ENCODE measurements at places on chromosomes 2 and 18.

- peak; percentile 16 for DNase-seq
These were observed 540.1 kb downstream of the NRXN1 start for GRCh38 chr2:50491541-50492476.

DNA sequence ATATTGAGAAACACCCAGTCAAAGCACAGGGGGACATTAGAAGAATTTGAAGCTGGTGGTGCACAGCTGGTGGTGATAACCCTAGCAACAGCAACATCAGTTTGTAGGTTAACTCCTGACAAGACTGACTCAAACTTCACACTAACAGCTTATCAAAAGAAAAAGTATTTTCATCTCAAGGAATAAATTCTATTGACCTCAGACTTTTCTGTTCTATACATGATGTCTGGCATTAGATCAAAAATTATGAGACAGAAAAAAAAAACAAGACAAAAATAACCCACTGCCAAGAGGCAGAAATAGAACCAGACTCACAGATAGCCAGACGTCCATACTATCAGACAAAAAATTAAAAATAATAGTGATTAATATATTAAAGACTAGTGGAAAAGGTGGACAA is 126.1 kb downstream of the COL6A3 start:
- DNase-seq = no peak

DNA sequence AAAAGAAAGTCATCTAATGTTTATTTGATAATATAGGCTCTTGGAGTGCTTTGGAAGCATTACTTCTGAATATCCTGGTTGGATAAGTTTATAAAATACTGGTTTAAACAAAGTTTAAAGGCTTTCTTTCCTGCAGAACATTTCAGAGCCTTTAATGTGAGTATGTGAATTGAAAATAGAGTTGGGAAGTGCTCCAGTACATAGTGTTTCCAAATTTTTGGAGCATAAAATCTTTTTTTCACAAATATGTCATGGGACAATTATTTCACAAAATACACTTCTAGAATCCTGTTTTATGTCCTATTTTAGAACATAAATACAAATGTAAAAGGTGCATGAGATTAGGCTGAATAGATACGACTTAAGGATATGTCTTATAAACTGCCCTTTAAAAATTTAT is 158.9 kb upstream of the HNRNPA3 start:
- DNase-seq = no peak

DNA sequence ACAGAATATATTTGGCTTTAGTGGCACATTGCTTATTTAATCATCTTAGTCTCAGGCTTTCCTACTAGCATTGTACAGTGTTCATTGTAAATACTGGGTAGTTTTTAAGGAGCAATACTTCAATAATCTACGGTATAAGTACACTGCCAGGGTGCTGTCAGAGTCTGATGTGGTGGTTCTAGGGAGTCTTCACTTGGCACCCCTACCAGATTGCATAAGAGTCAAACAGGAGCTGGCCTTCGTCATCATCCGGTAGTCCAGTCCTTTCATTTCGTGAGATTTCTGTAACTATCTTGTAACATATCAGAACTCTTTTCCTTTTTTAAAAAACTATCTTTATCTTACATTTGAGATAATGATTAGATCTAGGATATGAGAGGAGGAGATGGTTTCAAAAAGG is 91.1 kb downstream of the ZNF532 start:
- DNase-seq = no peak

- no peak for DNase-seq
These were observed 640.2 kb downstream of the STK39 start for GRCh38 chr2:167607211-167607610.

DNA sequence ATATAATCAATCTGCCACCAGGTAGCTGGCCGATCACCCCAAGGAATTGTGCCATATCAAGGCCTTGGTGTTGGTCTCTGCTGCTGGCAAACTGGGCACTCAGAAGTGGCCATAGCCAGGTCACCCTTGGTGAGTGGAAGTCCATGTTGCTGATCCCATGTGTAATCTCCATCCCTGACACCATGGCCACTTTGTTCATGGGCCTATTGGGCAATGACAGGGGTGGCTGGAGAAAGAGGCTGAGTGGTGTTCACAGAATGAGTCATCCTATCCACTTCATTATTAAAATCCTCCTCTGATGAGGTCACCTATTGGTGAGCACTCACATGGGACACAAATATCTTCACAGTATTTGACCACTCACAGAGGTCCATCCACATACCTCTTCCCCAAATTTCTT is 26.7 kb upstream of the CD226 start:
- DNase-seq = no peak

DNA sequence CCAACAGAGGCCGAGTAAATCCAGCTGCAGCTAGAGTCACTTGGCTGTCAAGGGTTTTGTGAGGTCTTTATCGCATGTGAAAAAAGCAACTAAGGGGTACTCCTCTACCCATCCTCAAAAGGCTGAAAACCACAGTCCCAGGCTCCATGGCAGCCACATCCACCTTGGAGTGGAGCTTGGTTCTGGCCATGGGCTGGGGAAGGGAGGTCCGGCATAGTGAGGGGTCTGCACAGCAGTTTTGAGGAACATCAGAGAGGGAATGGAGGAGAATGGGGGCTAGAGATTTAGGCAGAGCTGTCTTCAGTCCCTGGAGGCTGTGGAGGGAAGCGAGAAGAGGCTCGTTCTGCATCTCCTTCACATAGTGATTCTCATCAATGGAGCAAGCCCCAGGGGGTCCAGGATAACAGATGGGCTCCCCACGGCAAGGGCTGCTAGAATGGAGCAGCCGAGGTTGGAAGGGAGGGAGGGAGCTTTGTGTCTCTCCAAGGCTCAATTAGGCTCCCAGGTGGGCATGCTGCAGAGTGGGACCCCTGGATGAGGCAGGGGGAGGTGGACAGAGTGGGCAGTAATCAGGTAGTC is 21.0 kb downstream of the MROH2A start:
- DNase-seq = no peak

GRCh38 chr2:135451966-135452365 is 79.1 kb downstream of the ZRANB3 start:
- DNase-seq = no peak

DNA sequence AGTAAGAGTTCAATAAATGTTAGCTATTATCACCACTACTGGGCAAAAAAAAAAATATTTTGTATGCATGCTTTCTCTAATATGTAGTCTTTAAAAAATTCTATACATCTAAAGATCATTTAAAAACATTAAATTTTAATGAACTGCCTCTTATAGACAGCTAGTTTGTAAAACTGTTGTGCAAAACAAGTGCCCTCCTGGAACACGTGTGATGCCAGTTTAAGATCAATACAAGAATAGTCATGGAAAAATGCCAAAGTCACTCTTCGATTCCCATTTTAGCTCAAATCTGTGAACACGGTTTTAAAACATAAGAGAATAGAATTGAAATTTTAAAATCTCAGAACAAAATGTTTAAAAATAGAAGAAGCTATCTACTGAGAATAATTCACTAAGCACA is 242.5 kb upstream of the SMAD7 start:
- DNase-seq = no peak

DNA sequence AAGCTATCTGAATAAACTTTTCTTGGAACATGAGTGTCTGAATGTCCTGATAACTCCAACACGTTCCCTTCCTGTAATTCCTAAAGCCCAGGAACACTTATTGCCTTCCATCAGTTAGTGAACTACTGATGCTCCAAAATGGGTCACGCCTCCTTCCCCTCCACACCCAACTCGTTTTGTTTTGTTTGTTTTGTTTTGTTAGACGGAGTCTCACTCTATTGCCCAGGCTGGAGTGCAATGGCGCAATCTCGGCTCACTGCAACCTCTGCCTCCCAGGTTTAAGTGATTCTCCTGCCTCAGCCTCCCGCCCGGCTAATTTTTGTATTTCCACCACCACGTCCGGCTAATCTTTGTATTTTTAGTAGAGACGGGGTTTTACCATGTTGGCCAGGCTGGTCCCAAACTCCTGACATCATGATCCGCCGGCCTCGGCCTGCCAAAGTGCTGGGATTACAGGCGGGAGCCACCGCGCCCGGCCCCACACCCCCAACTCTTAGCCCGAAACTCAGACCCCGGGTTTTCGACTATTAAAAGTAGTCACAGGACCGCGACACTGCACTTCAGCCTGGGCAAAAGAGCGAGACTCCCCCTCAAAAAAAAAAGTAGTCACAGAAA is 774 bp downstream of the IER3IP1 start:
- no peak for DNase-seq

GRCh38 chr2:189506514-189506976 is 65.3 kb downstream of the WDR75 start:
- DNase-seq = no peak

- DNase-seq = no peak
These were observed 96.5 kb downstream of the XIRP2 start for GRCh38 chr2:166984797-166985196.

- no peak for DNase-seq
These were observed 78.1 kb downstream of the PIEZO2 start for GRCh38 chr18:11071300-11071699.

DNA sequence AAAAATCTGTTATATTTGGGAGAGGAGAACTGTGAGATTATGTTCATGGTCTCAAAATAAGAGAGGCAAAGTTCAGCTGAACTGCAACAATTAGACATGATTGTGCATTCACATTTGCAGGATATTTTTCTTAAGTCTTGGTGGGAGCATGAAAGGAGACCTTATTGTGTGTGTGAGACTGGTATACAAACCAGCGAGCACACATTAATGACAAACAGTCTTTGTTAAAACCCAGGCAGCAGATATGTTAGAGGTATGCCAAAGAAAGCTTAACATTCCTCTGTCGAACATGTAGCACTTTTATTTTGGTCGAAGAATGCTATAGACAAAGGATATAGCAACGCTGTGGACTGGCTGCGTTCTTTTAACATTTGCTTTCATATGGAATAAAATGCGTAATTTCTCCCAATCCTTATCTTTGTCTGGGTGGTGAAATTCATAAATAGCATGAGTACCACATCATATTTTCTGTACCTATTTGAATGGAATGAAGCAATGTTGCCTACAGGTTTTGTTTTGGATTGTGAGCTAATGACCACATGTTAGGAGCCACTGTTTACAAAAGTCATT is 88.4 kb downstream of the ICOS start:
- no peak for DNase-seq

- DNase-seq = no peak
These were observed 14.0 kb downstream of the PXDN start for GRCh38 chr2:1730015-1730927.

DNA sequence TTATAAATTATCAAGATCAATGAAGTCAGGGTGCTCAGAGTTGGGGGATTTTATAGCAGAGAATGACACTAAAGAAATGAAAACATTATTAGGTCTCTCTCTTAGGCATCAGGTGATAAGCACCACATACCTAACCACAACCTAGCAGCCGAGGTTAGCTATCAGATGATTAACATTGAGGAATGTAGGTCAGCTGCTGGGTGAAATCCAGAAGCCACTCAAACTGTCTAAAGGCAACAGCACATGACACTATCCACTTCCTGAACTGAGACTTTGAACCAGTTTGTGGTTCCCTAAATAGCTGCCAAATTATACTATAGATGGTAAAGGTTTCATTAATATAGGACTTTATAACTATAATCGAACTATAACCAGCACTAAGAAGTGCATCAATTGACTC is 4.7 kb downstream of the EPG5 start:
- DNase-seq = peak; percentile 80

DNA sequence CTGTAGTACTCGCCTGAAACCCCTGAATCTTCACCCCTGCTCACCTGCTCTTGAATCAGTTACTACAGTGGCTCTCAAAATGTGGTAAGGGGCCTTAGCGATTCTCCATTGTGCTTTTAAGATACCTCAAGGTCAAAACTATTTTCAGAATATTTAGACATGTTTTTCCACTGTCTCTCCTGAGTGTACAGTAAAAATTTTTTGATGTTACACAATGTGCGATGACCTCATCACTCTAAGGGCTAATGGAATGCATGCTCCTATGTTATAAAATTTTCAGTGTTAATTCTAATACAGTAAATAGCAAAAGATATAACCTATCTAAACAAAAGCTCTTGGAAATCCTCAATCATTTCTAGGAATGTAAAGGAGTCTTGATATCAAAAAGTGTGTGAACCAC is 336.9 kb upstream of the PKDCC start:
- no peak for DNase-seq

- DNase-seq = no peak
These were observed 85.7 kb upstream of the RBBP8 start for GRCh38 chr18:22847392-22847791.

- no peak for DNase-seq
These were observed 31.1 kb downstream of the UGP2 start for GRCh38 chr2:63872571-63873328.

GRCh38 chr2:111710085-111710484 is 173.9 kb downstream of the ANAPC1 start:
- no peak for DNase-seq

GRCh38 chr2:106581755-106582147 is 94.6 kb downstream of the CD8B2 start:
- DNase-seq = no peak

- no peak for DNase-seq
These were observed 58.1 kb upstream of the RNU4ATAC start for GRCh38 chr2:121472470-121472993.

DNA sequence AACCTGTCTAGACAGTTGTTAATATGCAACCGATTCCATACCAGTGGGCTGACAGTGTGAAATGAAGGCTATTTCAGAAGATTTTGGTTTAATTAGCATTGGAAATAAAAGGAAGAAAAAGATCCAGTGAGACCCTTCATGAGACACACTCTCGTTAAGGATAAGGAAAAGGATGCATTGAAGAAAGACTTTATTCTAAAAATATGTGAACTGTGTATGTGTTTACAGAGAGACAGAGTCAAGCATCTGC is 2.1 kb downstream of the KLF7 start:
- no peak for DNase-seq

GRCh38 chr2:226905718-226906117 is 69.9 kb downstream of the RHBDD1 start:
- no peak for DNase-seq

- DNase-seq = no peak
These were observed 76.2 kb upstream of the NPAS2 start for GRCh38 chr2:100743741-100744140.

DNA sequence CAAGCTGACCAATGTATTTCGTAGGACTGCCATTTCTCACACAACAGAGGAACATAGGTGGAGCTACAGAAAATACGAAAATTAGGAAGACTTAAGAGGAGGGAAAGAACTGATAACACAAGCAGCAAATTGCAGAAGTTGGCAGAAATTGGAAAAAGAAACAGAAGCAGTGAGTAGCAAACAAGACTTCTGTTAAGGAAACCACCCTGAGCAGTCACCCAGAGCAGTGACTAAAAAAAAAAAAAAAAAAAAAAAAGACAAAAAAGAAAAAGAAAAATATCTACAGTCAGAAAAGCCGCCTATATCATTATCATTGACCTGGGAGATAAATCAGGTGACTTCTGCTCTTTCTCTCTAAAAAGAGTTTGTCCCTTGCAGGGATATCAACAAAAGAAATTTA is 21.4 kb downstream of the STK17B start:
- no peak for DNase-seq

DNA sequence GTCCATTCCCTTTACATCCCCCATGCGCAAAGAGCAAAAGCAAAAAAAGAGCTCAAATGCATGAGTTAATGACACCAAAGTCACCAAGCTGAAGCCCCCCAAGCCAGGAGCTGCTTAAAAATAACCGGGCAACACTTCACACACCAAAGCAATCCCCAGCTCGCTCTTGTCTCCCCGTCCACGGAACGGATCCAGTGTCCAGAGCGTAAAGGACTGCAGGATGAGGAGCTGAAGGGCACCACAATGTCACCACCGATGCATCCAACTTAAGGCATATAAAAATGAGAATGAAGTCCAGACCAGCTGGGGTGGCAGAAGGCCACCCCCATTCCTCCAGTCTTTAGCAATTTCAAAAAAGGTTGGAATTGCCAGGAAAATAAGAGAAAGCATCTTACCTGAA is 8.7 kb downstream of the SMAD7 start:
- no peak for DNase-seq

GRCh38 chr2:112204411-112204810 is 50.4 kb downstream of the ZC3H8 start:
- DNase-seq = no peak
